ENCODE measurements at places on chromosomes 16 and 17.

DNA sequence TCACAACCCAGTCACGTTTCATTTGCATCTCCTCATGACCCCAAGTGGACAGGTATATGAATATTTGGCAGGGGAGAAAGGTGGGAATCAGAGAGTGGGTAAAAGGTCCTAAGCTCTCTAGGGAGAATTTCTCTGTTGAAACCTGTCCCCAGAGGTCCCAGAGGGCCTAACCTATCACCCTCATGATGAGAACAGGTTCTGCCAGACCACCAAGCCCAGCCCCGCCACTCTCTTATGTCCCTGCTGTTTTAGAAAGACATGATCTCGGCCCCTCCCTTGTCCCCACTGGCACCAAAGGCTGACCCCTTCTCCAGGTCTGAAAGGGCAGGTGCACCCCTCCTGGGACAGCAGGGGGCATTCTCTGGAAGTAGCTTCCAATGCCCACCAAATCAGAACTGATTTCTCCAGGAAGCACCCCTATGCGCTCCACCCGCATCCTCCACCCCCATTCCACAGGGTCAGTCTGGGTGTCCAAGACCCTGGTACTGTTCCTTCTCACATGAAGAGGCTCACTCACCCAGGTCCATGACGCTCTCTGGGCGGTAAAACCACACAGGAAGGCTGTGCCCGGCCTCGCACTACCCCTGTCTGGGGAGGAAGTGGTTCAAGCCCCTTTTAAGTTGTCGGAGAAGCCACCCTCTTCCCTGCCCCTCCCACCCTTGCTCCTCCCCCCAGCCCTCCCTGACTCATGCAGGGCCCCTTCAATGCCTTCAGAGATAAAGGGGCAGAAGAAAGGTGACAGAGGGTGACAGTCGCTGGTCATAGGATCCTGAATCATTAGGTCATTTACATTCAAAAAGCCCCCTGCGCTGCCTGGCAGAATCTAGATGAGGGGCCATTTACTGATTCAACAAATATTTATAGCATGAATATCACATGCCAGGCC, at the start of gene CCR7:
Gene CCR7, minus strand, starts transcription at position 590 of the 886 bp plus-strand sequence. Its CDS starts 63 bp downstream, at position 527.
- DNase-seq = peak; percentile 74

- DNase-seq = no peak
These were observed 10.1 kb downstream of the SEPTIN12 start for GRCh38 chr16:4778050-4778392.

DNA sequence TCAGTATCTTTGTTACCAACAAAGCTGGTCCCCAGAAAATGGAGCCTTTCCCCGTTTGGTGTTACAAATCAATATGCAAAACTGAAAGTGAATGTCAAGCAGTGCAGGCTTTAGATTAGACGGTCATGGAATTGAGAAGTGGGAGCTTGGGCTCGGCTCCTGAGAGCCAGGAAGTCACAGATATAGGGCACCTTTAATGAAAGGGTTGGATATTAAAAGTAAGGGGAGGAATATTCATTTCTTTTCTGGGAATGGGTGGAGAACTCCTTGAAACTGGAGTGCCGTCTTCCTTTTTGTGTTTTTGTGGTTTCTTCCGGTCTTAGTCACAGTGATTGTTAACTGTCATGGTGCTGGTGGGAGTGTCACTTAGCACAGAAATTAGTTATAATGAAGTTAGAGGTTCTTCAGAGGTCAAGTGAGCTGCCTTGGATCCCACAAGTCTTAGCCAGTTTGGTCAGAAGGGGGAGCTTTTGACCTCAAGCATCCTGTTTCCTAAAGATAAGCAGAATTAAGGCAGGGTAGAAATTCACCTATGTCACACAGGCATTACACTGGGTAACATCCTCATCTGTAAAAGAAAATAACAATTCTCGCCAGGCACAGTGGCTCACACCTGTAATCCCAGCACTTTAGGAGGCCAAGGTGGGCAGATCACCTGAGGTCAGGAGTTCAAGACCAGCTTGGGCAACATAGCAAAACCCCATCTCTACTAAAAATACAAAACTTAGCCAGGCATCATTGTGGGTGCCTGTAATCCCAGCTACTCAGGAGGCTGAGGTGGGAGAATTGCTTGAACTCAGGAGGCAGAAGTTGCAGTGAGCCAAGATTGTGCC, 9.6 kb upstream of the EIF1 start:
- peak; percentile 31 for DNase-seq

GRCh38 chr17:58764373-58764772, 8.7 kb downstream of the PPM1E start:
- DNase-seq = no peak

DNA sequence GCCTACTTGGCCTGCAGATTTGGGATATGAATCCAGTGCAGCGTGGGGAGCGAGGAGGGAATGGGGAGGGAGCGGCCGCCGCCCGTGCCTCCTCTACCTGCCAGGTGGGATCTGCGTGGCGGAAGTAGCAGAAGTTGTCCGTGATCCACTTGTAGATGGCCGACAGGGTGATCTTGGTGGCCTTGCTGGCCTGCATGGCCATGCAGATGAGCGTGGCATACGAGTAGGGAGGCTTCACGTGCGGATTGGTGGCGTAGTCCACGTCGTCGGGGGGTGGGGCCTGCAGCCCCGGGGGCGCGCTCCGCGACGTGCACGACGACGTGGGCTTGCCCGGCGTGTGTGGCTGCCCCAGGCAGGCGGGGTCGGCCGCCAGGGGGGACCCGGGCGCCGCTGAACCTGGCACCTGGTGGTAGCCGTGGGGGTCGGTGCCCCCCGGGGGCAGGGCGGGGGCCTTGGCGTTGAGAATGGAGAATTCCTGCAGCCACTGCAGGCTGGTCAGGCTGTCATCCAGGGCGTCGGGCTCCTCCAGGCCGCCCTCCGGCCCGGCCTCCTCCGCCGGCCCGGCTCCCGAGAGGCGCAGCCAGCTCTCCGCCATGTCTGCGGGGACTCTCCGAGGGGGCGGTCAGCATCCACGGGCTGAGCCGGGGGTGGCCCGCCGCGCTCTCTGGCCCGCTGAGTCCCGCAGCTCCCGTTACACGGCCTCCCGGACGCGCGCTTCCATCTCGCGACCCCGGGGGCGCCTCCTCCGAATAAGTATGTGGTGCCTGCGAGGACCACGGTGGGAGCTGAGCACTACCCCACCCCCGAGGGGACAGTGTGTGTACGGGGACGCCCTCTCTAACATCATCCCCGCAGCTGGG, 1.0 kb downstream of the FOXJ1 start:
- no peak for DNase-seq

DNA sequence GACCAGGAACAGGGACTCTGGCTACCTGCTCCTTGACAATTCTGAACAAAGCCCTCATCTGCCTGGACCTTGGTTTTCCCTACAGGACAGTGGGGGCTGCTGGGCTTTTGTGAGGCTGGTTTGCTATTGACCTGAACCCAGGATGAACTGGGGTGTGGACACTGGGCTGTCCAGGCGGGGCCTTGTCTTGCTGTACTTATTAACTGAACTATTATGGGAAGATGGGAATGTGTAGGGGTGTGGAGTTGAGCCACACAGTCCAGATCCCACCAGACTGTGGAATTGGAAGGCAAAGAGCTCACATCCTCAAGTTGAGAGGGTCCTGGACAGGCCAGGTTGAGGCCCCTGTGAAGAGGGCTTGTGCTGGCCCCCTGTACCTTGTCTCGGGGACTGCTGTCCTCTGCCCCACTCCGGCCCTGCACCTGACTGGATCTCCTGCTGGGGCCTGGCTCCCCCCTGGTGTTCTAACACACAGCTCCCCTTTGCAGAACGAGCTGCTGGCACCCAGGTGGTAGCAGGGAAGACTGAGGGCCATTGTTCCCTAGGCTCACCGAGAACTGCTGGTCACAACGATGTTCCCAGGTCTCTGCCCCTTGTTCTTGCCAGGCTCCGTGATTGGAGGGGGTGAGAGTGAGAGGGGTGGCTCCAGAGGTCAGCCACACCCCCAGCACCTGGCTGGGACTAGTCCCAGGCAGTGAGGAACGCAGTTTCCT, 51.8 kb upstream of the CDC42EP4 start:
- no peak for DNase-seq

DNA sequence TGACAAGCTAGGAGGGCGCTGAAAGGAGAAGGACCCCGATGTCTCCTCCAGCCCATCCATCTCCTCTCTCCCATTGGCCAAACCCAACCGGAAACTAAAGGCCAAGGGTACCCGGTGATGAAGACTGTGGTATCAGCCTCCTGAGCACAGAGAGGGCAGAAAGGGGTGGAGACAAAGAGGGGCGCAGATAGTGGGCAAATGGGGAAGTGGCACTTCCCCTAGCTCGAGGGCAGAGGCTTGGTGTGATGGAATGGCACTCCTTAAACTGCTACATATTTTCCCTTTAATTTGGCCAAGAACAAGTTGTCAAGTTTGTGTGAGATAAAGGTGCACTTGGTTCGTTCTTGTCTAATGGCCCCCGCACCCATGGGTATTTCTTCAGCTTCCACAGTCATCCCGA, 27.8 kb downstream of the IL4R start:
- DNase-seq = no peak

DNA sequence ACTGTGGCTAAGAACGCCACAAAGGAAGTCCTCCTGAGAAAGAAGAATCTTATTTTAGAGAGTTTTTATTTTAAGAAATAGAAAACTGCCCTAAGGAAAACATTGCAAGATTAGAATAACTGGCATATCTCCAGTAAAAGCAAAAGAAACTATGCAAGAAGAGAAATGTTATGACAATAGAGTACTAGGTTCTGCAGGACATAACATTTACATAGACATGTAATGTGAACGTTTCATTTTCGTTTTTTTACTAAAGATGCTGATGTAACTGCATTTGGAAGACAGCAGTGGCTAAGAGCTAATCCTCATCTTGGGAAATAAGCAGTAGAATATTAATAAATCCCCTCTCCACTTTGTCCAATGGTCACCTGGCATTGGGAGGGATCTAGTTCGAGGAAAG, 7.8 kb upstream of the ASGR2 start:
- no peak for DNase-seq

- peak; percentile 3 for DNase-seq
These were observed at the start of gene MARCHF10 for GRCh38 chr17:62807812-62808575. TSS of gene MARCHF10 (minus strand) at chr17:62808314. CDS start at chr17:62801735, 6,579 bp downstream.

Measured in activated CD4-positive, alpha-beta T cell treated with anti-CD3 and anti-CD28 coated beads for 24 hours (primary cell).